Stimulated activated CD8-positive, alpha-beta memory T cell treated with anti-CD3 and anti-CD28 coated beads, Interleukin-15, amount 100 ng/mL, for 1 hour (primary cell): ENCODE measurements at places on chromosomes 5 and 9.
A peak's percentile ranks its signal among the peaks of the same experiment; 100 is the strongest.

DNA sequence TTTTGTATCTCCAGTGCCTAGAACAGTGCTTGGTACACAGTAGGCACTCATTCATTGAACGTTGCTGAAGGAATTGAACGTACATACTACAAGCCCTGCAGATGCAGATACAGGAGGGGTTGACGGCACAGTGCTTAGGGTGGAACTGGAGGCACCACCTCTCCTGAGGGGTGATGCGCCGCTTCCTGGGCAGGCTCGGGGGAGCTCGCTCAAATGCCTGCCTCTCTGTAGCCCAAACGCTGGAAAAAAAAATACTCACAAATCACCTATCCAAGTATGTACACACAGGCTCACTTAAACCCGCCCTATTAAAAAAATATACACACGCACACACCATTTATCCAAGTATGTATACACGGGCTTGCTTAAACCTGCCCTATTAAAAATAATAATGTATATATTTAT, 536 bp upstream of the COMMD10 start:
- no peak for DNase-seq

- no peak for DNase-seq
Measured at GRCh38 chr9:99173570-99174504, 47.9 kb downstream of the ALG2 start.

GRCh38 chr9:8823131-8823895, 1023.7 kb upstream of the DMAC1 start:
- no peak for DNase-seq

DNA sequence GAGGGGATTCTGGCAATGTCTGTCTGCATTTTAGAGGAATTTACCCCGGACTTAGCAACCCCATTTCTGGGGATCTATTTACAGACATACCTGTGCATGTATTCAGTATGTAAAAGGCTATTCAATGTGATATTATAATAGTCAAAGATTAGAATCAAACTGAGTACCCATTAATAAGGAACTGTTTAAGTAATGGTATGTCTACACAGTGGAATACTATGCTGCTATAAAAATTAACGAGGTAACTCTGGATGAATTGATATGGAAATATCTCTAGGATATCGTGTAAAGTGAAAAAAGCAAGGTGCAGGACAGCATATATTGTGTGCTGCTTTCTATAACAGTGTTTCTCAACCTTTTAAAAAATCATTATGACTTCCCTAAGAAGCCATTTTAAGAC, 186.9 kb downstream of the SEMA6A start:
- no peak for DNase-seq

DNA sequence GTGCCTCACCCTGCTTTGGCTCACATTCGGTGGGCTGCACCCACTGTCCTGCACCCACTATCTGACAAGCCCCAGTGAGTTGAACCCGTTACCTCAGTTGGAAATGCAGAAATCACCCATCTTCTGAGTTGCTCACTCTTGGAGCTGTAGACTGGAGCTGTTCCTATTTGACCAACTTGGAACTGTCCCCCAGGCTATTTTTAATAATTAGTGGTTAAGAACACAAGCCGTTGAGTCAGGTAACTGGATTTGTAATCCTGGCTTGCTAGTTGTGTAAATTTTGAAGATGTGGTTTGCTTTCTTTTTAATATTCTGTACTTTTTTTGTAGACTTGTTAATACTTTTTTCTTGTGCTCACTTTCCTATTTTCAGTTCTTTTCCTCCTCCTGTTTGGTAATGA, 81.2 kb downstream of the CNTLN start:
- no peak for DNase-seq

- DNase-seq, result no peak
Measured at GRCh38 chr9:98285446-98285845, 30.0 kb upstream of the TBC1D2 start.

GRCh38 chr9:88221105-88221504, 82.8 kb upstream of the SPATA31C2 start:
- DNase-seq, result no peak

DNA sequence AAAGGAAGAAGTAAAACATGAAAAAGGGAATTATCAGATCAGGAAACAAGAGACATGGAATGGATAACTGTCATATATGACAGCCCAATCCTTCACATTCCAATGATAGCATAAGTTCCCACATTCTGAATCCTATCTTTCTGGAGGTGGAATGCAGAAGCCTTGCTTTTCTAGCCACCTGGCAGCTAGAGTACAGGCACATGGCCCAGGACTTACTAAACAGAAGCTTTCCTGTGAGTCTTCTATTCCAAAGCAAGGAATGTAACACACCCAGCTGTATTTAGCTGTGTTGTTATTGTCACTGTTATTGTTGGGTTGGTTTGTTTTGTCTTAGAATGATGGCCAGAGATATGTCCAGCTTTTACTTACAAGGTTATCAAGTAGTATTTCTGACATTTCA, 780.5 kb upstream of the ZNF608 start:
- no peak for DNase-seq

DNA sequence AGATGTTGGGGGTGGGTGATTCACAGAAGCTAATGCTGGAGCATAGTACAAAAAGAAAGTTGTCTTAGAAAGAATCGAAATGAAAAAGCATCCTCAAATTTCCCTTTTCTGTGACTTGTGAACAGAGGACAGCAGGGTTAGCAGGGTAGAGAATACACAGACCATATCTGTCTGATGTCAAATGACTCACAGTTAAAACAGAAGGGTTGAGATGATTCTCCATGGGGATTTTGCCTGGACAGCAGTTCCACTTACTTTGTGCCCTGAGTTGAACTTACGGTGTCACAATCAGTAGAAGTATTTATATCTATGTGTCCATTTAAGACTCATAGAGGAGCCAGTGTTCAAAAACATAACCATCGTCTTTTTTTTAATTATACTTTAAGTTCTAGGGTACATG, 801.6 kb downstream of the KCTD16 start:
- DNase-seq, result no peak

DNA sequence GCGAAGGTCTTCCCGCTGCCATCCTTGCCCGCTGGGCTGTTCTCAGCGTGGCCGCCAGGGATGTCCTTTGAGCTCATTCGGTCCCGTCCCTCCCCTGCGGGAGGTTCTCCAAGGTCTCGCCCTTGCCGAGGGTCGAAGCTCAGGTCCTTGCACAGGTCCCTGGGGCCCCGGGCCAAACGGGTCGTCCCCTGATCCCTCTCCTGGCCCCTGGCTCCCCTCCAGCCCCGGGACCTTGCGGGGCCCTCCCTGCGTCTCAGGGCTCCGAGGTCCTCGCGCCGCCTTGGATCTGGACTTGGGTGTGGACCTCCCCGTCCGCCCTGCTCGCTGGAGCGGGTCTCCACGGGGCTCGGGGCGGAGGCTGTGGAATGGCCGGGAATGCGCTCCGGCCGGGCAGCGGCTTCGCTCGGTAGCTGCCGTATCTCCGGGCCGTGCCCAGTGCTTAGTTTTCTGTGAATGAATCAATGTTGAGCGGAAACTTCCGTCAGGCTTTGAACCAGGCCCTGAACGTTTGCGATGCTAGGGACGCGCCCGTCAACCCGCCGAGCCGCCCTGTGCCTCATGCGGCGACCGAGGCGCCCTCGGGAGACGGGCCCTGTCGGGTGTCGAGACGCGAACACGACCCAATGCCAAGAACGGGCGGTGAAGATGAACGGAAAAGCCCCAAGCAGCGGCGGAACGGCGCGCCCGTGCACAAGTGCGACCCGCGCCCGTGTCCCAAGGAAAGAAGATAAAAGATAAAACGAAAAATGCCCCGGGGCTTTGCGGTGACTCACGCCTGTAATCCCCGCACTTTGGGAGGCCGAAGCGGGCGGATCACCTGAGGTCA, 780 bp downstream of the RNU6ATAC start:
- peak; percentile 38 for DNase-seq

DNA sequence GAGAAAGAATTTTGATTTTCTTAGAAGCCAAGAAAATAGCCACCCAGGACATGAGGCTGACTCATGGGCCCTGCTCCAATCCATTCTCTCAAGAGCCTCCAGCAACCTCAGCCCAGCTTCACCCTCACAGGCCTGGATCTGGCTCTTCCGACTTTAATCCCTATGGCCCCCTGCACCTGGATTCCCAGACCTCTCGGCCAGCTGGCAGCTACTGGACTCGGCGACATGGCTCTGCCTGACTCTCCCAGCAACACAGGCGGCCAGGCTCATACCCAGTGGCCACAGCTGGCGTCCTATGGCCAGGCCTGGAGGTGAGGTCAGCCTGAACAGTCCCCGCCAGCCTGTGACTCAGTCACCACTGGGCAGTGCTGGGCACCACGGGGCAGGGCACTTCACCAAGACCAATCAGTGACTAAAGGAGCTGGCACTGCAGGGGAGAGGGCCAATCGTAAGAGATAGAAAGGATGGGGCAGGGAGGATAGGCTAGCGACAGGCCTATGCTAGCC, 6.2 kb upstream of the PDLIM4 start:
- DNase-seq, result no peak

DNA sequence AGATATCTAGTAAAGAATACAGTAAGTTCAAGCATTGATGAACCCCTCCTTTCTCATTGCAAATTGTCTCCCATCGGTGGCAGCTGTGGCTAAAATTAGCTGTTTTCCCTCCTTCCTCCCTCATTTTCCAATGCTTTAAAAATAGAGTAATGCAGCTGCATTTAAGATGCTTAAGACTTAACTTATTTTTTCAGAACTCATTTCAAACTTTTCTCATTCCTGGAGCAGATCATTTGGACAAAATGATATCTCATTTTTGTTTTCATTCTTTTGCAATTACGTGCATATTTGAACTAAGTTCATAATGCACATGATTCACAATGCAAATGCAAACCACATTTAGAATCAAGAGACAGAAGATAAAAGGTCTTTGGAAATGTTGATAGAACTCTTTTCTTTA, 14.6 kb downstream of the HSPB3 start:
- DNase-seq, result no peak

- DNase-seq, result no peak
Measured at GRCh38 chr5:177089127-177089526, 2.4 kb downstream of the FGFR4 start.

DNA sequence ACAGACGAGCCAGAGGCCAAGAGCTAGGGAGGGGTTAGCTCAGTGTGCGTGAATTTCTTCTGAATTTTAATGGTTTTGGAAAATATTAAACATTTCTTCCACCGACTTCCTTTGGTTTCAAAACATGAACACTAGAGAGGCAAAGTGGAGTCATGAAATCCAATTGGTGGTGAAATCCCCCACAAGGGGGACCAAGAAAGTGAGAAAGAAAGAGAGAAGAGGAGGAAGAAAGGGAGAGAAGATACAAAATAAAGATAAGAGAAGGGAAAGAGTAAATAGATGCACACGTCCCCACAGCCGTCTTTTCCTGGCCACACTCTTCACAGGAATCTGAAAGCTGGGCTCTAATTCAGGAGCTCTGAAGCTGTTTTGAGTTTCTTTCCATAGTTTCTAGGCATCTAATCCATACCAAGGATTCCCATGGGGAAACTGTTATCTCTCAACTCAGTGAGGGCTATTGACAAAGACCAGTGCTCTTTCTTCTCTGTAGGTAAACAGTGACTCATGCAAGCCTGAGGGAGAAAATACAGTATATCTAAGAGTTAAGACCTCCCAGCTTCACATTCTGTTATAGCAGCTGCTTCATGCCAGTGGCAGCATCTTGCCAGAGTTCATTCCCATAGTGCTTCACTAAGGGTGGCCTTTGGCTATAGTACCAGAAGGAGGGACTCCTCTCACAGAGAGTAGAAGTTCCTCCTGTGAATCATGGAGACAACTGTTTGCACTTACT, 115.8 kb upstream of the LIFR start:
- DNase-seq, result no peak

- DNase-seq, result no peak
Measured at GRCh38 chr5:152689250-152689711, 284.2 kb upstream of the NMUR2 start.

GRCh38 chr5:151357792-151358191, 10.4 kb upstream of the SLC36A2 start:
- DNase-seq, result no peak
